Left kidney (tissue), 8 donors: ENCODE measurements at places on chromosomes 13 and 19. TPM values are rescaled to one million over a fixed set of nuclear protein-coding genes. Genes with fewer than 3 reads are reported as not detected.

The CRTC1 gene
- polyA plus RNA-seq = 16.7 TPM

The ZNF223 gene
- 18.3 TPM for polyA plus RNA-seq

The SLC10A2 gene
- polyA plus RNA-seq = 0.73 TPM

The C19orf85 gene
- polyA plus RNA-seq = not detected

The TPT1 gene
- polyA plus RNA-seq = 5,991 TPM

The OR10H1 gene
- 0.03 TPM for polyA plus RNA-seq

The OSCAR gene
- 0.07 TPM for polyA plus RNA-seq

The PSG6 gene
- polyA plus RNA-seq = not detected
